Left forelimb (tissue), 1 donor: ENCODE measurements at places on chromosomes 16 and 17.

DNA sequence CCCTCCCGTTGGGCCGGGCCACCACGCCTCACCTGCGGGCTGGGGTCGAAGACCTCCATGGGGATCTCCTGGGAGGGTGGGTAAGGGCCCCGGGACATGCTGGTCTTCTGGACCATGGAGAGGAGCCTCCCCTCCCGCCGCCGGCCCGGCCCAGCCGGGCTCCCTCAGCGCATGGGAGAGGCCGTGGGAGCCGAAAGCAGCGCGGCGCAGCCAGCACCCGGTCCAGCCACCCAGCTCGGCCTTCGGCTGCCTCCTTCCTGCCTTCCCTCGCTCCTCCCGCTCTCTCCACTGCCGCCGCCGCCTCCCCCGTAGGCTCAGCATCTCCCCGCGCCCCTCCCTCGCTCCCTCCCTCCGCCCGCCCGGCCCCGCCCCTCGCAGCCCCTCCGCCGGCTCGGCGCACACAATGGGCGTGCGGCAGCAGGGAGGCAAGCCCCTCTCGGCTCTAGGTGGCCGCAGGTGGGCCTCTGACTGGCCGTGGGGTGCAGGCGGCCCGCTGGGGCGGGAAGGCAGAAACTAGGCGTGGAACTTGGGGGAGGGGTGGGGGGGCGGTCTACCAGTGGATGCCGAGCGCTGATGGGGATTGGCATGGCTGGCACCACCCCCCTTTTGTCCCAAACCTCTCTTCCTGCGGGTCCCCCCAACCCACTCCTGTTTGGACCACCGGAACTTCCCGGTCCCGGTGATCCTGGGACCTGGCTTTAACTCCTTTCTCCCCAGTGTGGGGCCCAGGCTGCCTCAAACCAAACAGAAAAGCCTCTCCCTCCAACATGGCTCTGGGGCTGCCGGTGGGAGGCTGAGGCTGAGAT lies at the start of gene CACNB1:
Gene CACNB1, minus strand, starts transcription at position 290 of the 806 bp plus-strand sequence. Its CDS starts 174 bp downstream, at position 116.
- peak; percentile 90 for DNase-seq

DNA sequence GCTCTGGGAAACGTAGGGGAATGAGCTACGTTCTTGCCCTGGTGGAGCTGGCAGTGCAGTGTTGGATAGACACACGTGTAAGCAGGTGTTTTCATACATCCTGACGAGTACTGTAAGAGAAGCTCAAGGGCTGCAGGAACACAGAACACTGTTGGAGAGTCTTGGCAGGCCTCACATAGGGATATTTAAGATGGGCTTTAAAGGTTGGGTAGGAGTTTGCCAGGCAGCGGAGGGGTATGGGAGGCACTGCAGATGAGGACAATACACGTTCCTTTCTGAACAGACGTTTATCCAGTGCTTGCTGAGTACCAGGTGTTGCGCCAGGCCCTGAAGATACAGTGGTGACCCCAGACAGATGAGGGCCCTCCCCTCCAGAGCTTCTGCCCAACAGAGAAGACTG lies 6.3 kb downstream of the KDM8 start:
- DNase-seq = no peak

- no peak for DNase-seq
Measured at GRCh38 chr17:21295036-21295952, 10.8 kb downstream of the MAP2K3 start.

GRCh38 chr17:64074704-64075426 lies 54.4 kb upstream of the ICAM2 start:
- DNase-seq = no peak

DNA sequence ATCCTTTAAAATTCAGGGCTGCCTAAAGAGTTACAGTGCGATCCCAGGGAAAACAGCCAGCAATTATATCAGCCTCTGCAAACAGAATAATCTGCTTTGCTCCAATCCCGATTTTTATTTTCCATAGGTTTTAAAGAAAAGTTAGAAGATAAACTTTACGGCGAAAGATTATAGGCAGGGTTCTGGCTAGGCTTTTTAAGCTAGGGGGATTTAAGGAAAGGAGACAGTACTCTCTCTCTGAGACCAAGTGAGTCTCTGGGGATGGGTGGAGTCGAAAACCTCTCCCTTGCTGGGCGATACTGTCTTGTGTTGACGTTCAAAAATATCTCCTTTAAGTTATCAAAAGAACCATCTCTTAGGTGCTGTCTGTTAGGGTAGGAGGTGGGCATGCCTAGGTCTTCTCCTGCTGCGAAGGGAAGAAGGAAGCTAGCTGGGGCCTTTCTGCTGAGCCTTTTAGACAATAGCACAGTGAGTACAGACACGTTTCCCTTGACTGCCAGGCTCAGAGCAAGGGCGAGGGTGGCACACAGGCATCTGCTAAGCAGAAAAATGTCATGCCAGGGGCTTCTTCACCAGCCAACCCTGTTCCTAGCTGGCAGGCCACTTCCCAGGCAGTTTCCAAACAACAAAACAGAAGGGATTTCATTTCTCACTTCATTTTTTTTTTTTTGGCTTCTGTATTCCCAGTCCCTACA lies 167.9 kb upstream of the MAF start:
- no peak for DNase-seq
